ENCODE measurements at places on chromosomes 3 and 15. TPM values are rescaled to one million over a fixed set of nuclear protein-coding genes. Genes with fewer than 3 reads are reported as not detected.
A peak's percentile ranks its signal among the peaks of the same experiment; 100 is the strongest.

- peak within 1 kb of the TSS; percentile 90 for H3K4me3 ChIP-seq
- H3K36me3 ChIP-seq, result peaks cover 2% of the 10 kb centered on the region
- peak; percentile 92 for DNase-seq
Measured at GRCh38 chr3:128153156-128154041, at the start of gene EEFSEC. Gene EEFSEC (plus strand): TSS chr3:128153481. CDS start chr3:128153508, 27 bp downstream.

The PRTG gene
- 0.33 TPM for total RNA-seq

The TRPM7 gene
- 33.8 TPM for total RNA-seq

- no peaks in the 10 kb centered on the region for H3K4me1 ChIP-seq
- no peaks in the 10 kb centered on the region for H3K36me3 ChIP-seq
- H3K27ac ChIP-seq, result no peak overlapping the region
- H3K4me3 ChIP-seq, result no peak overlapping the region
- no peak for DNase-seq
Measured at GRCh38 chr15:81411051-81411450, 37.0 kb upstream of the TMC3 start.

- DNase-seq, result no peak
- no peaks in the 10 kb centered on the region for H3K27me3 ChIP-seq
- H3K36me3 ChIP-seq, result no peaks in the 10 kb centered on the region
- peaks cover 18% of the 10 kb centered on the region for H3K4me1 ChIP-seq
- no peak overlapping the region for H3K27ac ChIP-seq
Measured at GRCh38 chr15:74007820-74008371, 13.4 kb downstream of the PML start.

Measured in liver (tissue), 10 donors.